ENCODE measurements at places on chromosomes 12 and 14.

DNA sequence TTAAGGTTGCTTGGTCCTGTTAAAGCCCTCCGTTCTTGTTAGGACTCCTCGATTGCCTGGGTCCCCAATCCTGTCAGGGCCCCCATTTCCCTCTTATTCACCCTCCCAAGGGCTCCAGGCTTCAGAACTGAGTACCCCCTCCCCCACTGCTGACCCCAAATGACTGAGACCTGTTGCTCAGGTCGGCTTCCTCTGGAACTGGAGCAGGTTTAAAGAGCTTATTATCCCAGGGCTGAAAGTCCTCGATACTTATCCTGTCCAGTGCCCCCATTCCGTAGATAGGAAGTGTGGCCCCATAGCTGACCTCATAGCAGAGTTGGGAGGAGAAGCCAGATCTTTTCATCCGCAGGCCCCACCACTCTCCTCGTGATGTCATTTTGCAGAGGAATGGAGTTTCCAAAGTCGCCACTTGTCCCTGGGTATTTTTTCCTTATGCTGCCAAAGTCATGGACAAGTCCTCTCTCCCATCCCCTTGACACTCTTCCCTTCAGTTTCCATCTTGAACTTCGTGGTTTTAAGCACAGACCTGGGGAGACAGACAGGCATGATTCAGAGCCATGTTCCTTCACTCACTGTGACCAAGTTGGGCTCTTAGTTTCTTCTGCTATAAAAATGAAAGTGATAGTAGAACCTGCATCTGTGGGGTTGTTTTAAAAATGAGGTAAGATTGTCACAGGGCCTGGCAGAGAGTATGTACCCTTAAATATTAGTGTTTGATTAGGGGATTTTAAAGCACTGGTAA lies 1.2 kb downstream of the USP30 start:
- DNase-seq, result no peak

DNA sequence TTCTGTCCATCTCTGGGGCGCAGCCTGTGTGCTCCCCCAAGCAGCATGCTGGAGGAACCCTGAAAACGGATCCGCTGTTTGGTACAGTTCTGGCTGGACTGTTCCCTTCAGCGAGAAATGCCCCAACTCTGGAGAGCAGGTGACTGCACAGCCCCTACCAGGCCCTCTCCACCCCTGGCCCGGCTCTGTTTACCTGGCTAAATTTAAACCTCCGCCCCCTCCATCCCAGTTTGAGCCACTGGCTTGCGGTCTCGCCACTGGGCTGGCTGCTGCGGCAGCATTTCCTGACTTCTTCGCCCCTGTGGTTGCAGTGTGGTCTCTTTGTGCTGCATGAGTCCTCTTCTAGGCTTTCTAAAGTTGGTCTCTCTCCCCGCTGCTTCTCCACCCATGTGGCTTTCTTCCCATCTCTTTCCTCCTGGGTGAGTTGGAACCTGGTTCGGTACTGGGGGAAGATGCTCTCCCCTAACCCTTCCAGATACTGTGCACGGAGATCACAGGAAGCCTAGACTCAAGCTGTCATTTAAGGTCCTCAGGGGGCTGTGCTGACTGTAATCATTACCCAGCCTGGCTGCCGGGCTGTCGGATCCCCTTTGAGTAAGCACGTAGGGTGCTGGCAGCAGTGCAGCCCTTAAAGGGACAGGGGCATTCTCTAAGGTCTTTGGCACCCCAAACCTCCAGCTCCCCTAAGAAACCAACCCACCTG lies 60.6 kb downstream of the FBXL14 start:
- DNase-seq, result no peak

- no peak for DNase-seq
Measured at GRCh38 chr12:111084158-111084557, 163.8 kb upstream of the MYL2 start.

GRCh38 chr12:68111995-68112394 lies 47.5 kb downstream of the IFNG start:
- DNase-seq, result no peak

DNA sequence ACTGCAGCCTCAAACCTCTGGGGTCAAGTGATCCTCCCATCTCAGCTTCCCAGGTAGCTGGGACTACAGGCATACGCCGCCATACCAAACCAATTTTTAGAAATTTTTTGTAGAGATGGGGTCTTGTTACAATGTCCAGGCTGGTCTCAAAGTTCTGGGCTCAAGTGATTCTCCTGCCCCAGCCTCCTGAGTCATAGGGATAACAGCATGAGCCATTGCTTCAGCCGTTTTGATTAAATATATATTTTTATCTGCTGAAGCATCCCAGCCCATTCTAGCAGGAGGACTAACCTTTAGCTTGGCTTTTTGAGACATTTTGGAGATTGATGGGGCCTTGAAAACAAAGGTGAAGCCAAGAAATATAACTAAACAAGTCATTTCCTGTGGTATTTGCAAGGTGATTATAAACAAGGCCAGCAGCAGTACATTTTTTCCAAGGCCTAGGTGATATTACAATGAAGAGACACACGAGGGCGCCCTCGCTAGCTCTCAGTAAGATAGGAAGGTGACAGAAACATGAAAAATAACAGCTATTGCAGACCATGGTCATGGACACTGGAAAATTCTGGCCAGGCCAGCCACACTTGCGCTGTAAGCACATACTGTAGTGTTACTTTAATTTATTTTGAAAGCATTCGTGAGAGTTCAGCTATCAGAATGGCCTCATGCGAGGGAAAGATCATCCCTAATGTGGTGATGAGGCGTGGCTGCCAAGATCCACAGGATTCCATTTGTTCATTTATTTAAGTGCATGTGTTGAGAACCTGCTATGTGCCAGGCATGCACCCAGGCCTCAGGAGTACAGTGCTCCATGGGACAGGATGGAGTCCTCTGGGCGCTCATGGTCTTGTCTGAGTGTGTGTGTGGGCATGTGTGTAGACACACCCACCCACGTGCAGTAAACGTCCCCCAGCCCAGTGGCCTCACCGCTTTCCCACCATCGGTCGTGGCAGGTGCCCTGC lies 63.5 kb downstream of the DGLUCY start:
- DNase-seq, result peak; percentile 57

DNA sequence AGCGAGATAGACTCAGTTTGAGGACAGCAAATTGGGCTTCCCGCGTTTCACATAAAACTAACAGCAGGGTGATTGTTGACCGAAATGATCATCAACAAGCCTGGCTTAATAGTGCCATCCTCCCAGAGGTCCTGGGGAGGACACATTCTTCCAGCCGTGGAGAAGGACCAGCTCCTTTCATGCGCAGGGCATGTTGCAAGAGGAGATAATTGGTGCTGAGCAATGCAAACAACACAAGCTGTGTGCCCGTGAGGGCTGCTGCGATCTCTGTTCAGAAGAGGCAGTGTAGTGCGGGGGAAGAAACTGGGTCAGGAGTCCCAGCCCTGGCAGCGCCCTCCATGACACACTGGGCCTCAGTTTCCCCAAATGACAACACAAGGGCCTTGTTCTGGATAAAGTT lies 54.3 kb downstream of the CCDC85C start:
- no peak for DNase-seq

DNA sequence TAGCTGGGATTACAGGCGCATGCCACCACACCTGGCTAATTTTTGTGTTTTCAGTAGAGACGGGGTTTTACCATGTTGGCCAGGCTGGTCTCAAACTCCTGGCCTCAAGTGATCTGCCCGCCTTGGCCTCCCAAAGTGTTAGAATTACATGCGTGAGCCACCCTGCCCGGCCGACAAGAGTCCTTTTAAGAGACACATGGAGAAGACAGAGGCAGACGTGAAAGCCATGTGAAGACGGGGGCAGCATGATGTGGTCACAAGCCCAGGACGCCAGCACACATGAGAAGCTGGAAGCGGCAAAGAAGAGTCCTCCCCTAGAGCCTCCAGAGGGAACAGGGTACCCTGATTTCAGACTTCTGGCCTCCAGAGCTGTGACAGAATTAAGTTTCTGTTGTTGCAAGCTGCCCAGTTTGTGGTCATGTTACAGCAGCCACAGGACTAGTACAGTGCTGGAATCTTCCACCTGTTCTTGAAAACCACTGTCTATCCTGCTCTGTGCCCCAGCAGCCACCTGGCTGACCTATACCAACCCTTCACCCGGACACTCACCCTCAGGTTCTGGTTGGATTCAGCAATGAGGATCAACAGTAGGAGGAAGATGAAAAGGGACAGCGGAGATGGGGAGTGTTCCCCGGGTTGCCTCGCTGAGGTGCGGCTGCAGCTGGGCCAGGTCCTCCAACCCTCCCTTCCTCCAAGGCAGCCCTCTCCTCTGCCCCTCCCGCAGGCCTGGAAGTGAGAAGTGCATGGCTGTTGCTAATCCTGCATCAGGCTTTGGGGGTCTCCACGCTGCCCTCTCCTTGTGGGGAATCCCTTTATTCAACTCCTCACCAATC lies 16.9 kb downstream of the VPS37B start:
- DNase-seq, result no peak

DNA sequence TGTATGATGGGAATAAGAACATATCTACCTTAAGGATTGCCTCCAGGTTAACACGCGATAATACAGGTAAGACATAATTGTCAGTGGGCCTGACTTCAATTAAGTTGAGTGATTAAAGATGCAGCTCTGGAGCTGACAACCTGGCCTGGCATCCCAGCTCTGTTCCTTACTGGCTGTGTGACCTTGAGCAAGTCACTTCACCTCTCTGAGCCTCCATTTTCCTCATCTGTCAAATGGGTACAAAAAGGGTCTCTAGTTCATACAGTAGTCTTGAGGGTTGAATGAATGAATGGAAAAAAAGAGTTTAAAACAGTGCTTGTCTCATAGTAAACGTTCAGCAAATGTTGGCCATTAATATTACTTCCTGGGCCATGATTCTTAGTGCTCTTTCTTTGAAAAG lies 213.9 kb downstream of the PHETA1 start:
- DNase-seq, result no peak

DNA sequence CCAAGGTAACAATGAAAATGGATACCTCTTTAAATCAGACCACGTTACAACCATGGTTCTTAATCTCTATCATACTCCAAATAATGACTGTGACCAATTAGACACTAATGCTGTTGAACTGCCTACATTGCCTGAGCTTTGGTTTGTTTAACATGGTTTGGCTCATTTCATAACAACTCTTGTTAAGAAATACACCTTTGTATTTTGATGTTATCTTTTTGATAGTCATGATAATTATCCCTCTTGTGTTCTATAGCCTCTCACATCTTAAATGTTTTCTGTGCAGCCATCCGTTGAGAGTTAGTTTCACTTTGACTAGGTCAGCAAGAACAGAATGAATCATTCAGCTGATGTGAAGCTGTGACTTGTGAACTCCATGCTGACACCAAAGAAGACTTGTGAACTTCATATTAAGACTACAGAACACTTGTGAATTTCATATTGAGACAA lies 75.5 kb upstream of the RERGL start:
- DNase-seq, result peak; percentile 2

DNA sequence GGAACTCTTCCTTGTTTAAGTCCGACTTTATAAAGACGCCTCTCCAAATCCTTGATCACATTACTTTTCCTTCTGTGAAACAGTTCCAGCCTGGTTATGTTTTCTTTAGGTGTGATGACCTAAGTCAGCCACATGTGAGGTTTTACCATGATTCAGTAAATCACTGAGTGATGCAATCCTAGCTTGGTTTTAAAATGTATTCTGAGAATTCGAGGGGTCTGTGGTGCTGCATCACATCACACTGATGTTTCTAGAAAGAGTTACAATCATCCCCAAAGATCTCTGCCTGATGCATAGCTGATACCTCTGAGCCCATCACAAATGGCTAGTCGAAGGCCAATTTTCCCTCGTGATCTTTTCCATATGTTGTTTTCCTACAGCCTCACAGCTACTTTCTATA lies 152.7 kb downstream of the ANO2 start:
- no peak for DNase-seq

DNA sequence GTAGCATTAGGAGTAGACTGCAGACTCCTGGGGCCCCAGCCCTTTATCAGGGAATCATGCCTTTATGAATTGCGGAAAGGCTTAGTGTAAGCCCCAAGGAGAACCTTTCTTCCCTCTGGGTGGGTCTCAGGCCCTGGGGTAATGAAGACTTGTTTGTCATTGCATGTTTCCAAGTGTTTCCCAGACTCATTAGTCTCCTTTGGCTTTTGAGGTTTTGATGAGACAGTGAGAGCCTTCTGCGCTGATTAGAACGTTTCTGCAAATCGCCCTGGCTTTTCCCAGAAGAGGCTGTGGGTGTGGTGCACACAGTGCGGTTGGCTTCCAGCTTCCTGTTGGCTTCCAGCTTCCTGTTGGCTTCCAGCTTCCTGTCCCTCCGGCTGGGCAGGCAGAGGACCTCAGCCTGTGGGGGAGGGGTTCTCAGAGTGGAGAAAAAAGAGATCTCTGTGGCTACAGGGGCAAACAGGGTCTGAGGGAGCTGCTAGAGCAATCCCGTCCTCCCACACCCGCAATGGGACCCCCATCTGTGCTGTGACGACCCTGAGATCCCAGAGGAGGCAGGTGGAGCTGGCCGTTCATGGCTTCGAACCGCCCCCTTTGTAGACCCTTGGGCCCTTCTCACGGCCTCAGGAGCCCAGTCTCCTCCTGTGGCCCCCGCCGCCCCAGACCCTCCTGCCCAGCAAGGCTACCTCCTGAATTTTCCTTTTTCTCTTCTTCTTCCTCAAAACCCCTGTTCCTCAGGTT lies 42.1 kb downstream of the GPR68 start:
- DNase-seq, result no peak

GRCh38 chr12:121776190-121777098 lies 17.0 kb downstream of the RHOF start:
- peak; percentile 34 for DNase-seq

DNA sequence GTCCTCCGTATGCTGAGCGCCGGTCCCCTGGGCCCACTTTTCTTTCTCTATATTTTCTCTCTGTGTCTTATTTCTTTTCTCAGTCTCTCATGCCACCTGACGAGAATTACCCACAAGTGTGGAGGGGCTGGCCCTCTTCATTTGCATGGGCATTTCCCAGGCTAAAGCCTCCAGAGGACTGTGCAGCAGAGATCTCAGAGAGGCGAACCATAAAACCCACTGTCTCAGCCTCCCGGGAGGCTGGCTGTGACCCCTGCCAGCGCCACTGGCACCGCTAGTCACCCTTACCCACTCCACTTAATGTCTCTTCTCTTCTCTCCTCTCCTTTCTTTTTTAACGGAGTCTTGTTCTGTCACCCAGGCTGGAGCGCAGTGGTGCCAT lies 7.1 kb upstream of the SERPINA9 start:
- DNase-seq, result no peak

DNA sequence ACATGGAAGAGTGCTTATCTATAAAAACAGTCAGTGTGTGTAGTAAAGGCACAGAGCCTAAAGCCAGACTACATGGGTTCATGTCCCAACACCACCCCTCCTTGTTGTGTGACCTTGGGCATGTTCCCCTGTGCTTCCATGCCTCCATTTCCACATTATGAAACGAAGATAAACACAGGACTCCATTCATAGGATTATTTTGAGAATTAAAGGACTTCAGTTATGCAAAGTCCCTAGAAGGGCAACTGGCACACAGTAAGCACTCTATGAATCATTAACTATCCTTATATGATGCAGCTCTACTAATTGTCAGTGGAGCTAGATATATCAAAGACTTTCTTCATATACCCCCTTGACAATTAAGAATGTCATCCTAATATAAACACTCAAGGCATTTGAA lies 17.8 kb downstream of the IFNG-AS1 start:
- DNase-seq, result no peak

DNA sequence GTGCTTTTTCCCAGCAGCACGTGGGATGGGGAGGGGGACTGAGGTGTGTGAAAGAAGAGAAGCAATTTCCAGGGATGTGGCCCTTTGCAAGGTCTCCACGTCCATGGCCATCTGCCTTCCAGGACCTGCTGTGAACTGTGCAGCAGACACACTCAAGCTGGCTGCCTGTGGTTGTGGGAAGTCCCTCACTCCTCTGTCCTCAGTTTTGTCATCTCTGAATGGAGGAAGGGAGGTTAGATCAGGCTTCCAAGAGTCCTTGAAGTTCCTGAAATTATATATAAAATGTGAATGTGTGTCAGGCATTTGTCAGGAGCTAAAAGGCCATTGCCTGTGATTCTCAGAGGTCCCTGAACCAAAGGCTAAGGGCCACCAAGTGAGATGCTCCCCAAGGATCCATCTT lies 328.2 kb downstream of the CACNA1C start:
- no peak for DNase-seq

All from globus pallidus (tissue), 1 donor.